ENCODE measurements at places on chromosomes 11 and 22.

- DNase-seq = peak; percentile 80
Observed at GRCh38 chr11:79100093-79100910, 340.5 kb downstream of the TENM4 start.

GRCh38 chr11:59957094-59957493 lies 6.7 kb upstream of the OOSP4A start:
- DNase-seq = peak; percentile 11

- no peak for DNase-seq
Observed at GRCh38 chr22:43792905-43793304, 19.2 kb downstream of the EFCAB6 start.

DNA sequence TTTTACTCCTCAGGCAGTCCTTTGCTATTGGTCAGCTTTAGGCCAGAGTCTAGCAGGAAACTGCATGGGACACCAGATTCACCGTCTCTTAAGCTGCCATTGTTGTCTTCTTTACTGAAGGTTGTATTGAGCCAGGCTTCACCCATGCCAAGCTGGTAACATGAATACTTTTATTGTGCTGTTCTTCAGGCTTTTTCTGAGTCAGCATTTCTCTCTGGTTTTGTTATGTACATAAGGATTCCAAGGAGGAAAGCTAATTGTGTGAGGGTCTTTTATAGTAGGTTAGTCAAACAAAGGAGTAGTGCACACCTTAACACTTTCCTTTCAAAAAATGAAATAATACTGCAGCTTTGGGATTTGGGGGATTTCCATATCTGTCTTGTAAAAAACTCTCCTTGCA lies 252.8 kb downstream of the JRKL start:
- peak; percentile 4 for DNase-seq

DNA sequence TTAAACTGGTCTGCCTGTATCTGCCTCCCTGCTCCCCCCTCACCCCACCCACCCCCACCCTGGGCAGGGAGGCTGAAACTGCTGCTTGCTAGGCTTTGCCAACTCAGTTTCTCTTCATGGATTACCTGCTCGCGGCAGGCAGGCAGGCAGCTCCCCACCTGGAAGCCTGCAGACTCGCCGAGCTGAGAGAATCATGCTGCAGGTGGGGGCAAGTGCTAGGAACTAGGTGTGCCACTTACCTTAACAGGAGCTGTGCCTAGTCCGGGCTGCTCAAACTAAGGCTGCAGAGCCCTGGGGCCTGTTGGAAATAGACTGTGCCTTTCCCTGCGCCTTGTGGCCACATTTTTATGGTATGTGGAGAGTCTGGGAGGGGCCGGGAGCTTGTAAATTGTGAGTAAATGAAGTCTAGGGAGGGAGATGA lies 30.3 kb downstream of the MARK2 start:
- DNase-seq = no peak

DNA sequence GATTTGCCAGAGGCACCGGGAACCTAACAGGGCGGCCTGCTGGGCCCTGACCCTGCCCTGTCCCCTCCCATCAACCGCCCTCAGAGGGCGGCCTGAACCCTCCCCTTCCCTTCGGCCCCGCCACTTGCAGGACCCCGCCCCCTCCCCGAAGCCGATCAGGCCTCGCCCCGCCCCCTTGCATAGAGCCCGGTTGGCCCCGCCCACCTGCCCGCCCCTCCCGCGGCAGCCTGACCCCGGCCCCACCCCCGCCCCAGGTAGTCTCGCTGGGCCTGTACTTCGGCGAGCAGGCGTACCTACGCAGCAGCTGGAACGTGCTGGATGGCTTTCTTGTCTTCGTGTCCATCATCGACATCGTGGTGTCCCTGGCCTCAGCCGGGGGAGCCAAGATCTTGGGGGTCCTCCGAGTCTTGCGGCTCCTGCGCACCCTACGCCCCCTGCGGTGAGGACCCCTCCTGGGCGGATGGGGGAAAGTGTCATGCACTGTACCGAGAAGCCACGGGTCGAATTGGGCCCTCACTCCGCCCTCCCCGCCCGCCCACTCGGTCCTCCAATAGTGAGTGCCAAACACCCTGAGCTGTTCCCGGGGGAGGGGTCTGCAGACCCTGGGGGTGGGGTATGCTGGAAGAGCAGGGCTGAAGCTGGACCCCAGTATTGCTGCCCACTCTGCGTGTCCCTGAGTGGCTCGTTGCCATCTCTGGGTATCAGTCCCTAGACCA lies 94.1 kb downstream of the CACNA1I start:
- no peak for DNase-seq

- DNase-seq = peak; percentile 90
Observed at GRCh38 chr22:26476705-26477340, 6.8 kb downstream of the HPS4 start.

DNA sequence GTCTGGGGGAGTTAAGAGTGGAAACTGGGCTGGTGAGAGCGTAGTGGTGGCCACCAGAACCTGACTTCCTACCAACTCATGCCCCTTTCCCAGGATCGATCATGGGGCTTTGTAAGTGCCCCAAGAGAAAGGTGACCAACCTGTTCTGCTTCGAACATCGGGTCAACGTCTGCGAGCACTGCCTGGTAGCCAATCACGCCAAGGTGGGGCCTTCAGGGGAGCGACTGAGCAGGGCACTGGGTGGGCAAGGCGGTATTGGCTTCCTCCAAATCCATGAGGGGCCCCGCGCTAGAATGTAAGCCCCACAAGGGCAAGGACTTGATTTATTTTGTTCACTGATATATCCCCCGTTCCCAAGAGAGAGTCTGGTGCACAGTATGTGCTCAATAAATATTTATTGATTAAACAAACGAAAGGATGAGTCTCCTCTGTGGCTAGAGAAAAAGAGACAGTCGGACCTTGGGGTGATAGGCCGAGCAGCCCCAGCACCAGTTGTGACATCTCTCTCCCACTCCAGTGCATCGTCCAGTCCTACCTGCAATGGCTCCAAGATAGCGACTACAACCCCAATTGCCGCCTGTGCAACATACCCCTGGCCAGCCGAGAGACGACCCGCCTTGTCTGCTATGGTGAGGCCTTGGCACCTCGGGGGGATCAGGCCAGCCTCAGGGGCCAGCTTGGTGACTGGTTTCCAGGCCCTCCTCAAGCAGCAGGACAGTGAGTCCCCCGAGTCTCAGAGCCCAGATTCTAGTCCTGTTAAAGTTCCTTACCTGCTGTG lies 765 bp downstream of the ZFPL1 start:
- peak; percentile 18 for DNase-seq

GRCh38 chr11:132402071-132402684 lies 1031.8 kb downstream of the NTM start:
- peak; percentile 51 for DNase-seq

DNA sequence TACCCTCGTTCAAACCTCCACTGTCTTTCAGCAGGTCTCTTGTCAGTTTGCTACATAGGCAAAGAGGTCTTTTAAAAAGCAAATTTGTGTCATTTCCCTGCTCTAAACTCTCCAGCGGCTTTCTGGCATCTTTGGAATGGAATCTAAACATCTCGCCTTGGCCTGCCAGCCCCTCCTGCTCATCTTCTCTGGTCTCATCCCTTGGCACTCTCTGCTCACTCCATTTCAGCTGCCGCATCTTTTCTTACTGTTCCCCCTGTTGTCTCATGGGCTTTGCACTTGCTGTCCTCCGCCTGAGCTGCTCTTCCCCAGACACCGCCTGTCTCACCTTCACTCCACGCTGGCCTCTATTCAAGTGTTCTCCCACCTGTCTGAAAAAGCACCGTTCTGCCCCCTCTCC lies 46.6 kb downstream of the BMAL1 start:
- no peak for DNase-seq

- peak; percentile 46 for DNase-seq
Observed at GRCh38 chr11:60363542-60364470, 14.5 kb upstream of the MS4A7 start.

- DNase-seq = no peak
Observed at GRCh38 chr22:29914991-29915533, 32.1 kb downstream of the MTMR3 start.

DNA sequence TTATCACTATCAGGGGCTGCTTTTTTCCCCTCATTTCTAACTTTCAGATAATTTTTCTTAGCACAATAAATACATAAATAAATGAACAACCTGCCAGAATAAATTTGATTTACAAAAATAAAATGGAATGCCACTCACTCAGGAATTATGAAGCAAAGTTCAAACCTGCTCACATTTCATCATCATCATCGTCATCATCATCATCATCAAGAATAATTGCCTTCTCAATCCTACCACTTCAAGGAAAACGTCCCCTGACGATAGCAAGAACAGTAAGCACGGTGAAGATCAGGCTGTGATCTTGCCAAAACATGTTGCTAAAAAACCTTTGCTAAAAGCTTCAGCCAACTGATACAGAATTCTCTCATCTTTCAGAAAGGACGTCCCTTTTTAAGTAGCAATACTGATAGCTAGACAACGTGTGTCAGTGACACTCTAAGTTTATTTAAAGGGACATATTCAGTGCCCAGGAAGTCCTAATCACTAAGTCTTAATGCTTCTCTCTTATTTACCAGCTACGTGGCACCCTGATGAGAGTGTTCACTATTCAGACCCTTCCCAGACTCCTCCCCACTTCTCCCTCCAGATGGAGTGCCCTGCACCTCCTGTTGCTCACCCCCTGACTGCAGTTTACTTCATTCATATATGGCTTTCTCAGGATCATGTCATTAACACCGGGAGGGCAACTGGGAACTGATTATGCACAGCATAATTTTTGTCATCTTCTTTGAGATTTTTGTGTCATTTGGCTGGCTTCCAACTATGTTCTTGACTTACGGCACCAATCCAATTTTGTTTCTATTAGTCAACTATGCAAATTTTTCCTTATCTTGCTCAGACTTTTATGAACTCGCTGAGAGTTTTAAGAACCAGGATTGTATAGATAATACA lies 200.1 kb upstream of the GUCY1A2 start:
- DNase-seq = no peak

DNA sequence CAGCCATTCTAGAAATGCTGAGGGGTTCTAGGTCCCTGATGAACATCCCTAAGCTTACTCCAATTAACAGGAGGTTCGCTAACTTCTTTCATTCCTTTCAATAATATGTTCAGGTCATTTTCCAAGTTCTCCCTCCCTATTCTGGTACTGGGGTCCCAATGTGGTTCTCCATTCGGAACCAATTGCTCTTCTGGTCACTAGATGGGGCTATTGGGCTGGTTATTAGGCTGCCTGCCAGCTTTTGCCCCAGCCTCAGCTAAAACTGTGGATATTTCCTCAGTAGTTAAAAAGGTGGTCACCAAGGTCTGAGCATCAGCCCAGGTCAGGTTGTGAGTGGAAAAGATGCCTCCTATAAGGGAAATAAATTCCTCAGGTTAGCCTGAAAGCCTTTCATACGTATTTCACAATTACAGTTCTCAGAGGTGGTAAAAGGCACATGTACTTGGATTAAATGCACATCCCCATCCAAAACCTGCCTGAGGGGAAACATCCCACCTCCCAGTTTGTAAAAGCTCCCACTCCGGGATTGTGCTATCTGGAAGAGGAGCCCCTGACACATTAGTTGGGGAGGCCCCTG lies 161.1 kb upstream of the CCDC179 start:
- peak; percentile 62 for DNase-seq

DNA sequence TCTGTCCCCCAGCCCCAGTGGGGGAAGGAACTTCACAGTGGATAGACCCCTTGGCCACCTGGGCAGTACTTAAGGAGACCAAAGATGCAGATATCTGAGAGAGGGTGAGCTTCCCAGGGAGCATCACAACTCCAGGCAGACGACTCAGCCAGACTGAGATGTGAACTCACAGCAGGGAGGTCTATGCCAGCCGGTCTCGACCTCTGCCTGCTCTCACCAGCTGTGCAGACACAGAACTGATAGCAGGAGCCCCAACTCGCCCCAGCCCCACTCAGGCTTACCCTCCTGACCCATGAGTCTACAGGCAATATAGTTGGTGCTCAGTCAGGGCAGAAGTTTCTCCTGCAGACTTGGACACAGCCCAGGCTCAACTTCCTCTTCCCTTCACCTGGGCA lies 29.7 kb upstream of the ACCSL start:
- no peak for DNase-seq

DNA sequence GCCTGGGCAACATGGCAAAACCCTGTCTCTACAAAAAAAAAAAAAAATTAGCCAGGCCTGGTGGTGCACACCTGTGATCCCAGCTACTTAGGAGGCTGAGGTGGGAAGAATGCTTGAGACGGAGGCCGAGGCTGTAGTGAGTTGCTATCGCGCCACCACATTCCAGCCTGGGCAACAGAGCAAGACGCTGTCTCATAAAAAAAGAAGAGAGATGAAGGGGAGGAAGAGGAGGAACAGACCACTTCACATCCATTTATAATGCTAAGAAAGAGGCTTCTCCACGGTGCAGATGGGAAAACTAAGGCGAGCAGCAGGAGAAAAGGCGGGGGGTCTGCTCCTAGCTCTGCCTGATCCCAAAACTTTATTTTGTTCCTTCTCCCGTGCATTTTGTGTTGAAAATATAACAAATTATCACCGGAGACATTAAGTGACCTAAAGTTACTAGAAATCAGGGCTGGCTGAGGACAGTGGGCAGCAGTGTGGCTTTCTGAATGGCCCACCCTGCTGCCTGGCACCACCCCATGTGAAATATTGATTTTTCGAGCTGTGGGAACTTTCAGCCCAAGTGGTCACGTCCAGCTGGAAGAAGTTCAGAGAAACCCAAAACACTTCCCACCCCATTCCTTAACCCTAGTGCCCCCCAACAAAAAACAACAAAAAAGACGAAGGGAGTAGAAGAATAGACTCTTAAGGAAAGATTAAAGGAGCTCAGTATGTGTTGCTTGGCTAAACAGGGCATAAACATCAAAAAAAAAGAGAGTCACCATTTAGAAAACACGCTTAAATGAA lies 9.5 kb downstream of the MYH9 start:
- DNase-seq = no peak

DNA sequence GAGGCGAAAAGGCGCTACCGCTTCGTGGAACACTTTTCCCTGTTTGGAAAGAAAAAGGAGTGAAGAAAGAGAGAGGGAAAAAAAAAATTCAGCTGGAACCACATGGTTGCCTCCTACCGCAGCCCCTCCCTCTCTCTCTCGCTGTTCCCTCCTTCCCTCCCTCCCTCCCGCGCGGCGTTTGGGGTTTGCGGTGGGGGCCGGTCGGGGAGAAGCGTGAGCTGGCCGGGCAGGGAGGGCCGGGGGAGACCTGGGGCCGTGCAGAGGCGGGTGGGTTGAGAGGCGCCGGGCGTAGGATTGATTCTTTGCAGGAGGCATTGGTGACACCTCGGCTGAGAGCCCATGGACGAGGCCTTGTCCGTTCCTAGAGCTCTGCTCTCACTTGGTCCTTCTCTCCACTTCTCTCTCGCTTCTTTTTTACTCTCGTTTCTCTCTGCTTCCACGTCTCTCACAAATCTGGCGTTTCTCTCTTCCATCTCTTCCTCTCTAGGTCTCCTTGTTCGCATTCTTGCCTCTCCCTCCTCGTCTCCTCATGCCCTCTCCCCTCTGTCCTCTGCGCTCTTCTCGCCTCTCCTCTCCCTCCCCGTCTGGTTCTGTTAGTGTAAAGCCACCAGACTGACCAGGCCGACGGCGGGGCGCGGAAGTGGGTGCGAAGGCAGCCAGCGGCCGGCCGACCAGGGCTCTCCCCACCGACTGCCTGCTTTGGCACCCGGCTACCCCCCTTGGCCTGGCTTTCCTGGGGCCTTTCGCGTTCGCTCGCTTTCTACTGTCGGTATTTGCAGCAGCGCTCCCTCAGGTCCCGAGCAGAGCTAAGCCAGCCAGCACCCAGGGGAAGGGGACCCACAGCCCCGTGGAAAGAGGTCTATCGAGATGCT lies at the start of gene CLMP:
CLMP (minus strand) TSS at position 61 of the 872 bp plus-strand sequence. CDS start 308 bp downstream, outside the sequence.
- peak; percentile 38 for DNase-seq
